ENCODE measurements at places on chromosomes 1 and 21.

DNA sequence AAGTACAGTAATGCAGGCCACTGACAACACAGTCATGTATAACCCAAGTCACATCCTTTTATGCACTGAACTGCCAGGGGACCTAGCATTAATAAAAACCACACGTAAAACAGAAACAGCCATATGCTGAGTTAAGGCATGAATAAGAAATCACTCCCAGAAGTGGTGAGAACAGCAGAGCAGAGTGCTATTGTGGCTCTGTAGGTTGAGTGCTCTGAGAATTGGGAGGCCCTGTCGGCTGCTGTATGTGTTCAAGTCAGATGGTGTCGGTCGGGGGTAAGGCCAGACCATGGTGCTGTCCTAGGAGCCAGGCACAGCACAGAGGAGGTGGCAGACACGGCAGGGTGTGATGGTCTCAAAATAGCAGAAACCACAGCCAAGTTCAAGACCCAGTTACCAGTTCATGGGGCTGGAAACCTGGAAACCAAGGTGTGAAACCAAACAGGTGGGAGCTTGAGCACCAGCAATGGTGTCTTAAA is 126.6 kb upstream of the COA6 start:
- DNase-seq: no peak

DNA sequence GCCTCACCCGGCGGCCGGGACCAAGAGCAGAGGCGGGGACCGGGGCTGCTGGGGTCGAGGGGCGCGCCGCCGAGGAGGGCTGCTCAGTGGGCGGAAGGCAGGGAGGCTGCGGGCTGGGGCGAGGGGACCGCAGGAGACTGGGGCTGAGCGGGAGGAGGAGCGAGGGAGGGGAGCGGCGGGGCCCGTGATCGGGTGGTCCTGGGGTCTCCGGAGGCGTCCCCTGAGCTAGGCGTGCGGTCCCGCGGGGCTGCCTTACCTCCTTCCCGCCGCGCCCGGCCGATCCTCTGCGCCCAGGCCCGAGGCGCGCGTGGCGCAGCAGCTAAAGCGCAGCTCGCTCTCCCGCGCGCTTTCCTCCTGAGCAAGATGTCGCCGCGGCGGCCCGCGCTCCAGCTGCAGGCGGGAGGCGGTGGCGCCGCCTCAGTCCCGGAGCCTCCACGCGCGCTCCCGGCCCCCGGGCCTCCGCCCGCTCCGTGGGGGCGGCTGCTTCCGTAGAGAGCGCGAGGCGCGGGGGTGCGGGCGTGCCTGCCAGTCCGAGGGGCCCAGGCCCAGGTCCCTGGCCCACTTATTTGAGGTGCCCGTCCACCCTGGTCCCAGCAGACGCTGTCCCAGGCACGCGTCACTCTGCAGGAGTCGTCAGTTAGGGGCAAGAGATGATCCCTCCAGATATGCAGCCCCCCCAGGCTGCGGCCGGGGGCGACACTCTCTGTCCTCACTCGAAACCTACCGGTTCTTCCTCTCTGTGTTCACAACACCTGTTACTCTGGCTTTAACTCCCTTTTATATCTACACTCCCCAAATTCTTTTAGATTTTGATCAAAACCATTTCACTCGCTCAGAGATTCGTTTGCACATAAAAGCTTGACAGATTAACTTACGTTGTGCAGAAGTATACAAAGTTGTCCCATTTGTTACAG is at the start of gene CCSAP:
Gene CCSAP, minus strand, starts transcription at position 392 of the 914 bp plus-strand sequence. CDS start 582 bp downstream, outside the sequence.
- DNase-seq: peak; percentile 50

- DNase-seq: no peak
These were observed 5.1 kb upstream of the FRRS1 start for GRCh38 chr1:99771513-99771918.

DNA sequence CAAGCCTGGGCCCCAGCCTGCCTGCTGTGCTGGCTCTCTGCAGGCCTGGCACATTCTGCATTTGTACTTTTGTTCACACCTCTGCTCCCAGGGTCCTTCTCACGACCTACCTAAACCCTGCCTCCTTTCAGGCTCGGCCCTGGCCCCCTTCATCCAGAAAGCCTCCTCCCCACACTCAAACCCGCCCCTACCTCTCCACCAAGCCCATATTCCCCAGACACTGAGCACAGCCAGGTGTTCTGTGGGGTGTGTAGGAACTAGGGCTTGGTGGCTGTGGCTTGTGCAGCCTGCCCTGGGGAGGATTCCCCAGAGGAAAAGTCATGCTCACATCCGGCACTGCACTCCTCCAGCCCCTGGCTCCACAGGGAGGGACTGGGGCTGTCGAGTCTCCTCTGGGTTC is 8.2 kb upstream of the MIXL1 start:
- DNase-seq: no peak
